NCI-H2029 treated with DMSO at 0.1 percent for 48 hours (cell line): ENCODE measurements at places on chromosomes 16 and 17.

- DNase-seq, result no peak
Measured at GRCh38 chr17:48308581-48308980, 121.4 kb downstream of the SKAP1 start.

- DNase-seq, result no peak
Measured at GRCh38 chr16:69367980-69368379, 16.4 kb upstream of the TMED6 start.

GRCh38 chr16:88560714-88561484, 9.3 kb upstream of the ZC3H18 start:
- DNase-seq, result no peak

DNA sequence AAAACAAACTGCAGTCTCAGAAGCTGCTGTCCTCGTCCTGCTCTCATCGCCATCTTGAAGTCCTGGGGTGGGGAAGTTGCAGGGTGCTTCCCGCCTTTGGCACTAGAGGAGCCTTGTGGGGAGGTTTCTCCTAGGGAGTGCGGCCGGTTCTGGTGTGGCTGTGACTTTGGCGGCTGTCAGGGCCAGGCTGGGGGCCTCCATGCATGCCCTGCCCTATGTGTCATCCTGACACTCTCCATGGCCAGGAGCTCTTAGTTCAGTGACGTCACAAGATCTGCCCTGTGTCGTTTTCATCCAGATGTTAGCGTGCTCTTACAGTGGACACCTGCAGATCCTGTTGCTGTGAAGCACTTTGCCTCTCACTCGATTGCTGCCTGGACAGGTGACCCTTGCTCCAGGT, 49.6 kb downstream of the PLD6 start:
- no peak for DNase-seq

DNA sequence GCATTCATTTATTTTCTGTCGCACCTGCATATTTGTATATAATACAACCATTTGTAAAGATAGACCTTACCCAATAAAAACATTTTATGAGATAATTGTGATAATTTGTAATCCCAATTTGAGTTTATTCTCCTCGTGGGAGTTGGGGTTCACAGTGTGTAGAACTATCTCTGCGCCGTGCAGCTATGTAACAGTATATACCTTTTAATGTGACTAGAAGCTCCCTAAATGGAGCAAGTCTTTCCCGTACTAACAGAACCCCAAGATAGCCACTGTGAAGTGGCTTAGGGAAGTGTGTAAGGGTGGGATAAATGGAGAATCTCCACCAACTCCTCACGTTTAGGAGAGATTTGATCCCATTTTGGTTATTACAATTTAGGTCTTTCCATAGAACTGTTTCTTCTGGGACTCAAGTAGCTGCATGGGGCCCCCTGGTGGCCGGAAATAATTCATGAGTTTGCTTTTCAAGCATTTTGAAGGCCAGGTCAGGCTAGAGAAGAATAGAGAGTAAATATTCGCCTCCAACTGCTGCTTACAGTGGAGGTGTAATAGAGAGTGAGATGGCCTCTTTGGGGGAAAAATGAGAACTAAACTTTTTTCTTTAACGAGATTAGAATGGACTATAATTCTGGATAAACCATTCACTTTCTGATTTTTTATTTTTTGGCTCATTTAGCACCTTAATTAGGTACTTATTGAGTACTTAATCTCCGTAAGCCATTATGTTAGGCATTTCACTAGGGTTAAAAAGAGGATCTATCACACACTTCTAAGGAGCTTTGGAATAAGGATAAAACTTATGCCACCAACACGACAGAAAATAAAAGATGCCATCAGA, 4.5 kb downstream of the TMEM100 start:
- peak; percentile 27 for DNase-seq

DNA sequence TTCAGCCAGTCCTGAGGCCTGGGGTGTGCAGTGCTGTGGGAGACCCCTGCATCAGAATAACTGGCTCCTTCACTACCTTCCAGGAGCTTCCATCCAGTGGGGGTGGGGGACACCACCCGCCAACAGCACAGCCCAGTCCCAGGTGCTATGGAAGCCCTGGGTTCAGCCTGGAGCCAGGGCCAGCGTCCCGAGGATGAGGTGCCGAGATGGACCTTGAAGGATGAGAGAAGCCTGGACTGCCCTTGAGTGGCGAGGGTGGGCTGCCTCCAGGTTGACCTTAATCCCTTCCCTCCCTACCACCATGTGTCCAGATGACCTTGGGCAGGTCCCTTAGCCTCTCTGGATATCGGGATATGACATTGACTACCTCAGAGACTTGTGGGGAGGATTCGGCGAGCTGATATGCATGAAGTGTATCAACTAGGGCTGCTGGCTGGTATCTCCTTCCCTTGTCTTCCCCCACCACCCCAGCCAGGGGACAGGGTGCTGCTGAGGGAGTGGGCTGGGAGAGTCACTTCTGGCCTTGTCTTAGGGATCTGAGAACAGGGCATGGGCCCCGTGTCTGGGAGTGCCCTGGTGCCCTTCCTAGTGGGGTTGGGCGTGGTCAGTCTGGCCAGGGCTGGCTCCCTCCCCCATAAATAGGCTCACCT, 14.2 kb upstream of the LASP1NB start:
- no peak for DNase-seq

- DNase-seq, result no peak
Measured at GRCh38 chr16:85385463-85386331, 227.4 kb upstream of the GSE1 start.

DNA sequence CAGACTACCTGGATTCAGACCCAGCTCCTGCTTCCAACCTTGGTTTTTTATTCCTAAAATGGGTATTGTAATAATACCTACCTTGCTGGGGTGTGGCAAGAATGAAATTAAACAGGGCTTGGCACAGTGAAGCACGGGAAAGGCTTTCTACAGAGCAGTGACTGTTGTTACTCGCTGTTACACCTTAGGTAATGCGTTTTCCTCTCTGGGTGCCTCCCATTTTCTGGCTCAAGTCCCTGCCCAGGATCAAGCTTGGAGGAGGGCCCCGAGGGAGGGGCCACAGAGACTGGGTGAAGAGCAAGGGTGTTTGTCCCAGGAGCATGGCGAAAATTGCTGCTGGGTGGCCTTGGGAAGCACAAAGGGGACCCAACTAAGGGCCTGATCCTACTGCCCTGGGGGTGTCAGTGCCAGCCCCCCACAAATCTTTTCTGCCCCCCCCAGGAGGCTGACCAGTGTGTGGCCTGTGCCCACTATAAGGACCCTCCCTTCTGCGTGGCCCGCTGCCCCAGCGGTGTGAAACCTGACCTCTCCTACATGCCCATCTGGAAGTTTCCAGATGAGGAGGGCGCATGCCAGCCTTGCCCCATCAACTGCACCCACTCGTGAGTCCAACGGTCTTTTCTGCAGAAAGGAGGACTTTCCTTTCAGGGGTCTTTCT, 13.3 kb downstream of the MIEN1 start:
- peak; percentile 31 for DNase-seq

DNA sequence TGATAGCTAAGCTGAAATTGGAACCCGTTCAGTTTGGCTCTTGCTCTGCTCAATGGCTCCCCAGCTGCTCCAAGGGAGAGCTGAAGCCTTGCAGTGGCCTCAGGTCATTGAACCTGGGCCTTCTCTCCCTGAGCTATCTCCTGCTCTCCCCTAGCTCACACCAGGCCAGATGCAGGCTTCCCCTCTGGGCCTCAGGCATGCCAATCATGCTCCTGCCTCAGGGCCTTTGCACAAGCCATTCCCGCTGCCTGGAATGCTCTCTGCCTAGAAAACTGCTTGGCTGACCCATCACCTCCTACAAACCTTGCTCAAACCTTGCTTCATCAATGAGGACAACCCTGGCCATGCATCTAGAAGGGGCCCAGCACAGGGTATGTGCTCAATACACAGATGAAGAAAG, 16.7 kb upstream of the KRTAP17-1 start:
- DNase-seq, result no peak
